NCI-H460 (cell line): ENCODE measurements at places on chromosomes 4 and X.

DNA sequence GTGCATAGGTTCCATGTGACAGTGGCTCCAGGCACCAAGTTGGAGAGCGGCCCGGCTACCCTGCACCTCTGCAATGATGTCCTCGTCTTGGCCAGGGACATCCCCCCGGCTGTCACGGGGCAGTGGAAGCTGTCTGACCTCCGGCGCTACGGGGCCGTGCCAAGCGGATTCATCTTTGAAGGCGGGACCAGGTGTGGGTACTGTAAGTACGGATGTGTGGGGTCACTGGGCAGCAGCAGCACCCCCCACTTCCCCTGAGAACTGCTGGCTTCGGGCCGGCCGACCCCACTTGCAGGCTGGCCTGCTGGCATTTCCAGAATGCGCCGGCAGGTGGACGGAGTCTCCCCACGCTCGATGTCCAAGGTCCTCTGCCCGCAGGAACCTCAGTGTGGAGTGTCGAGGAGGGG is 13.2 kb downstream of the DOK7 start:
- no peak for DNase-seq

GRCh38 chr4:185093603-185094002 is 49.5 kb upstream of the SLC25A4 start:
- DNase-seq, result no peak

- no peak for DNase-seq
These were observed 226.9 kb upstream of the HCCS start for GRCh38 chrX:10884246-10884645.

DNA sequence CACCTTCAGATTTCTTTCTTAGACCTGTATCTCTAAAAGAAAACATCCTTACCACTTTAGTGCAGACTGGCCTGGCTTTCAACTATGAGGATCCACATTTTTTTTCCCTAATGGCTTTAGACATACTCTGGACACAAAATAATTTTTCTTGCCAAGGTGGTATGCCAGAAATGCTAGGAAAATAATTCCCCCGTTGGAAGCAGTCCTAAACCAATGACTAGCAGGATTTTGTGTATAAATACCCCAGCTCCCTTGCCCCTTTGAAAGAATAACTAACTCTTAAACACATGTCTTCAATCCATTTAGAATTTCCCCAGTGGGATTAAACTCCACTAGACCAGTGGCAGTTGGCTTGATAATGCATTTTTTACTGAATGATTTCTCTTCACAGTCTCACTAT is 500.5 kb upstream of the FTHL17 start:
- DNase-seq, result no peak

- DNase-seq, result peak; percentile 41
These were observed 16.6 kb downstream of the GPKOW start for GRCh38 chrX:49106930-49107329.

- DNase-seq, result no peak
These were observed 93.3 kb downstream of the GPRIN3 start for GRCh38 chr4:89214308-89214707.

DNA sequence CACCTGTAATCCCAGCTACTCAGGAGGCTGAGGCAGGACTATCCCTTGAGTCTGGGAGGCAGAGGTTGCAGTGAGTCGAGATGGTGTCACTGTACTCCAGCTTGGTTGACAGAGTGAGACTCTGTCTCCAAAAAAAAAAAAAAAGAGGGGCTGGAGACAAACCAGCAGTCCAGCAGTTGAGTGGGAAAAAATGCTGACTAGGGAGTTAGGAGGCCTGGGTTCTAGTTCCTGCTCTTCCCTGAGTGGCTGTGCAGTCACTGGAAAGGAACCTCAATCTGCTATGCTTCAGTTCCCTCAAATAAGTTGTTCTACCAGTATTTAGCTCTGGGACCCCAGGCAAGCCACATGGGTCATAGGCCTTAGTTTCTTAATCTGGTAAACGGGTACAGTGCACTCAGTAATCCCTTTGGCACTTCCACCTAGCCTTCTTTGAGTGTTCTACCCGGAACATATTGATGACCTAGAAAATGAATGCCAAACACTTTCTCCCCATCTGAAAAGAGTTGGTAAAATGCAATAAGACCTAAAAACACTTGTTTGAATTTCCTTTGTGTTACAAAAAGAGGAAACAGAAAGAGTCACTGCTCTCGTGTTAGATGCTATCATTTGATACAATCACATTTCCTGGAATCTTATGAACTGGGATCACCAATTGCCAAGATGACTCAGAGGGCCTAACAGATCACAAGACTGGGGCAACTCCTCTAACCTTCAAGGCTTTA is 99.3 kb upstream of the EGFL6 start:
- DNase-seq, result no peak
